OCI-LY7 (cell line): ENCODE measurements at places on chromosomes 6 and 20.

GRCh38 chr6:100719883-100720682, 161.0 kb downstream of the ASCC3 start:
- peak; percentile 21 for DNase-seq

DNA sequence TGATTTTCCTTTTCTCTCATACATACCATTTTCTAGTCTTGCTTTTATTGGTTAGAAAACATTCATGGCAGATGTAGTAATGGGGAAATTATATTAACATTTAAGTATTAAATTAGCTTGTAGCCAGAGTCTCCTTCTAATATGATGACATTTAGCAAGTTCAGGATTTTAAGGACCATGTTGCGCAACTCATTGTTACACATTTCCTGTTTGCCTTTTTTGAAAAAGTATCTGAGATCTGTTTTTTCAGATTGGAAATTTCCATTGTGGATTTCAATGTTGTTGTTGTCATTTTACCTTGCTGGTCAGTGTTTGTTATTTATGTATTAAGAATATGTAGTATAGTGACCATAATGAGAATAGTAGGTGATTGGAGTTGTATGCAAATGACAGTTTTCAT, 38.7 kb downstream of the CDKAL1 start:
- DNase-seq = no peak

GRCh38 chr6:6471276-6471675, 117.2 kb upstream of the LY86 start:
- DNase-seq = no peak

GRCh38 chr20:33177866-33178265, 9.9 kb downstream of the BPIFA2 start:
- DNase-seq = no peak

DNA sequence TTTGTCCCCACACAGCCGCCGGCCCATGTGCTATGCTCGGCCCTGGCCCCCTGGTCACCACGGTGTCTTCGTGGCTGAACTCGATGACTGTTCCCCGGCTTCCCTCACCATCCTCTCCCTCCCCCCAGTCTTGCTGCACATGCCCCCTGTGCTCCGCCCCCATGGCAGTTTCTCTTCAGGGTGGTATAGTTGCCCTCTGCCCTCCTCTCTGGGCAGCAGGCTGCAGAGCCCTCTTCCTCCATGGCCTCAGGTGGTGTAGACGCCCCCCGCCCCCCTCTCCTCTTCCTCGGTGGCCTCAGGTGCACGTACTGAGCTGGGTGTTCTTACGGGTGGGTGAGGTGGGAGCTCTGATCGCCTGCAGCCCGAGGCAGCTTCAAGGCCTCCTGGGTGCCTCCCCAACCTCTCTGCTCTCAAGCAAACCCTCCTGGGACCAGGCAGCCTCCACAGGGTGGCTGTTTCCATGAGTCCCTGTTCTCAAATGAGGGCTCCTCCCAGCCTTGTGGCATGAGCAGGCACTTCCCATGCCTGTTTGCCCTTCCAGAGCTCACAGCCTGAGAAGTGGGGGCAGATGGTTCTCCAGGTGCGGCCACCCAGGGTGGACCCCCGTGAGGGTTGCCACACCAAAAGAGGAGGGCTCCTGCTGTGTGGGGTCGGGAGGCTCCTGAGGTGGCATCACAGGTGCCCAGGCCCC, 24.8 kb downstream of the COL20A1 start:
- DNase-seq = no peak

DNA sequence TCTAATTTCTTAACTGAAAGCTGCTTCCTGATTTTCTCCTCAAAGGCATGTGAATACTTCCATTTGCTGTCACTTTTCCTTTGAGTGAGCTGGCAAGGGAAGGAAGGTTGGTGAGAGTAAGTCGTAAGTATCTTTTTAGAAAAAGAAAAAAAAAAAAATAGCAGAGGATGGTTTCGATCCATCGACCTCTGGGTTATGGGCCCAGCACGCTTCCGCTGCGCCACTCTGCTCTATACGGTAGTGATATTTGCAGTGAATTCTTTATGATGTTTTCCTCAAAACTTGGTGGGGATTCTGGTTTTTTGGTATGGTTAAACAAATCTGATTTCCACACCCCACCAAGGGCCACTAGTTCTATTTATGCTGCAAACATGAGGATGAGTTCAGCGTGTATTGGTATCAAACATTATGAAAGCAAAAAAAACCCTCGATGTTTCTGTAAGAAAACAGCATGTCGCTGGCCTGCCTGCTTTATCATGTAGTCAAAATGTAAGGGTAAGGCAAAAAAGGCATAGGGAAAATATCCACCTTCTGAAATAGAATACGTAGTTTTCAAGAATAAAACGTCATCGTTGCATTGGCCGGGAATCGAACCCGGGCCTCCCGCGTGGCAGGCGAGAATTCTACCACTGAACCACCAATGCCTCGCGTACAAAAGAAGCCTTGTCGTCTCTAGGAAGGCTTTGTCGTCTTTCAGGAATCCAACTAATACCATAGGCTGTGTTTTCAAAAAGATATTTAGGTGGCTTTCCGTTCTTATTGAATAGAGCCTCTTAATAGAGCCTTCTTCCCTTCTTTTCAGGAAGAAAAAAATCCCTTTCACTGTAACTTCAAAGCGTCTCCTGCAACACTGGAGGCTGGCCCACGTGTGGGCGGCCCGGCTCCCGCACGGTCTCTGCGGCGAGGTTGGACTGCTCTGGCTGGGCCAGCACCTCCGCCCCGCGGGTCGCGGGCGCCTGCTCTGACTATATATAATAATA, 9.6 kb downstream of the OR2B2 start:
- peak; percentile 81 for DNase-seq

GRCh38 chr6:131136021-131136786, 937 bp downstream of the AKAP7 start:
- DNase-seq = no peak

GRCh38 chr20:62816884-62817873, at the start of gene COL9A3:
TSS of gene COL9A3 (plus strand) at chr20:62817050. CDS start at chr20:62817065, 15 bp downstream.
- DNase-seq = no peak

DNA sequence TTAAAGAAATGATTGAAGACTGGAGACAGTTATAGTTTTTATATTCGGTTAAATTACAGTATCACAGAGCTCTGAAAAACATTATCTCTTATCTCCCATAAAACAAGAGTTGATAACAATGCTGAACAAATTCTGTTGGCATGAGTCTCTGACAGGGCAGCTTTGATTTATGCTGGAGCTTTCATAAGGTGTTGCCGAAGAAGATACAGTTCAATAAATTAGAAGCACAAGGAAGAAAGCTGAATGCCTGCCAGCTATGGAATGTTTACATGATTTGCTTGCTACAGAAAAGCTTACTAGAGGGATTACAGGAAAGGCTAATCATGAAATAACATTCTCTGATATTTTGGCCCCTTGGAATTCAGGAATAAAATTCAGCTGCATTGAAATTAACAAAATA, 431.9 kb upstream of the GJE1 start:
- DNase-seq = no peak

DNA sequence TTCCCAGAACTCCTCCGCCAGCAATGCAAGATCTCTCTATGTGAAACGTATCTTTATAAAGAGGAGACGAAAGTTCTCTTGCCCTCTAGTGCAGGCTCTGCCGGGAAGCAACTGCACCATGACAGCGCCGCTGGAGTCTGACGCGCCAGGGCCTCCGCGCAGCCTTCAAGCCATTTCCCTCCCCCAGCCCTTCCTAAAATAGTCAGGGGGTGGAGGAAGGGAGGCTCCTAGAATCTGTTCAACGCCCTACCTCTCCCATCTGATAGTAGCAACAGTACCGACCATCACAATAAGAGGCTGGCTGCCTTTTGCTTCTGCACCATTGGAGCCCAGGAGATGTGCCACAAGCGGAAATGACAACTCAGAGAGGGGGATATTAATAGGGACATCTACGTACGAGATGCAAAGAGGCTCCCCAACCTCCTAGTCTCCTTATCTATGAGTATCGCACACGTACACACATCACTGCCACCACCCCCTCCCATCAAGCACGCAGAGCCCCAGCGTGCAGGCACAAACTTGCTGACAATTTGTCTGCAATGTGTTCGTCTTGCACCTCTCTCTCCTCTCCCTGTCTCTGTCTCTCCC, 1.0 kb downstream of the SYNE1 start:
- DNase-seq = peak; percentile 23

DNA sequence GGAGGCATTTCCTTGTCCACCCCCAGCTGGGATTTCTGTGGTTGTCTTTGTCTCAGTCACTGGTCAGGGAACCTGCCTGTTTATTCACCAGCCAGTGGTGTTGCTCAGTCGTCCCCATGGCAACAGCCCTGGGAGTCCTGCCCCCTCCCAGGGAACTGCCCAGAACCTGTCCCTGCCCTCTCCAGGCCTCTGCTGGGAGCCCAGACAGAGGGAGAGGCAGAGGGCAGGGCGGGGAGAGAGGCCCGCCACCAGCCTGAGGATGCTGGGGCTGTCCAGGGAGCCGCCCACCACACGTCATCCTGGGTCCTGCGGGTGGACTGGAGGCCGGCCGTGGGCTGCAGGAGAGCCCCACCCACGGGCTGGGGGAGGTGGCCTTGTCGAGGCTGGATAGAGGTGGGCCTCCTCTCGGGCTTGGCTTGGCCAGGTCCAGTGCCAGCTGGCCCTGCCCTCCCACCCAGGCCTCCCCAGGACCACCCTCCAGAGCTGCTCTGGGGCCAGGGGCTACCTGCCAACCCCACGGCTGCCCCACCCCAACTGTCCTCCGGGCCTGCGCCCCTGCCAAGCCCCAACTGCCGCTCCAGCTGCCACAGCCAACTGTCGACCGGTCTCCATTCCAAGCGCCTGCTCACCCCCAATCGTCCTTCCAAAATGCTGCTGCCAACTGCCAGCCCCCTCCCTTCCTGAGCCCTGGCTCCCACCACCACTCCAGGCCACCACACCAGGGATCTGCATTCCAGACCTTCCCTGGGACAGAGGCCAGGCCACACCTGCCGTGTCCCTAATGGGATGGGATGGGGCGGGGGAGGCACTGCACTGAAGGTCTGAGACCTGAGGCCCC, 4.2 kb upstream of the ZBTB46 start:
- no peak for DNase-seq

- no peak for DNase-seq
These were observed 115.1 kb upstream of the TOP1 start for GRCh38 chr20:40913224-40914185.

GRCh38 chr6:17519120-17519519, 81.0 kb upstream of the FAM8A1 start:
- no peak for DNase-seq

- no peak for DNase-seq
These were observed 1.6 kb upstream of the ADIG start for GRCh38 chr20:38579219-38579910.
